ENCODE measurements at places on chromosomes 7 and 10.

- DNase-seq, result no peak
Observed at GRCh38 chr7:353746-354325, 63.9 kb downstream of the FOXL3 start.

GRCh38 chr7:140889645-140890044 is 35.1 kb downstream of the BRAF start:
- DNase-seq, result no peak

GRCh38 chr10:86172301-86172700 is 194.3 kb downstream of the GRID1 start:
- no peak for DNase-seq

GRCh38 chr7:94405506-94405905 is 10.8 kb downstream of the COL1A2 start:
- no peak for DNase-seq

GRCh38 chr10:118832241-118832651 is 77.5 kb upstream of the CACUL1 start:
- no peak for DNase-seq

- no peak for DNase-seq
Observed at GRCh38 chr10:25808372-25808771, 125.7 kb upstream of the MYO3A start.

DNA sequence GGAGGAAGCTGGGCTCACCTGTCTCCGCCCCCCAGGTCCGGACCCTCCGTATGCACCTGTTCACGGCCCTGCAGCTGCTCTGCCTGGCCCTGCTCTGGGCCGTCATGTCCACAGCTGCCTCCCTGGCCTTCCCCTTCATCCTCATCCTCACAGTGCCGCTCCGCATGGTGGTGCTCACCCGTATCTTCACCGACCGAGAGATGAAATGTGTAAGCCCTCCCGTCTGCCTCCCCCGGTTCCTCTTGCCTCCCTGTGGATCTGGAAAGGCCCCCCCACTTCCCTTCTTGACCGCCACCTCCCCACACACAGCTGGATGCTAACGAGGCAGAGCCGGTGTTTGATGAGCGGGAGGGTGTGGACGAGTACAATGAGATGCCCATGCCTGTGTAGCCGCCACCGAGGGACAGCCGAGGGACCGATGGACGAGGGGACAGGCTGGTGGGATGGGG is 4.6 kb downstream of the FASTK start:
- no peak for DNase-seq

GRCh38 chr10:129744134-129745111 is 219.7 kb downstream of the EBF3 start:
- DNase-seq, result peak; percentile 29

DNA sequence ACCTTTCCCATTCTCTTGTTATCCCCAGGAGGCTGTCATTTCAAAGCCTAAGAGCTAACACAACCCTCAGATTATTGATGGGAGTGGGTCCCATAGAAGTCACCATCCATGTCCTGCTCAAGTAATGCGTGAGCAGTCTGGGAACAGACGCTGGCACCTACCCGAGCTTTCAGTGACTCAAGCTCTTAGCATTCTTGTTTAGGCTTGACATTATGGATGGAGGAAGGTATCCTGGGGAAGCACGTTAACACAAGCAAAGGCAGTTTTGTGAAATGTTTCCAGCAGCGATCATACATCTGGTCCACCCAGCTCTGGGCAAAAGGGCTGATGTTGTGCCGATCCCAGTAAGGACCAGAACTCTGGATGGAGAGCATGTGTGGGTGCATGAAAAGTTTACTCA is 30.0 kb upstream of the AUTS2 start:
- no peak for DNase-seq

GRCh38 chr10:126369125-126369710 is 19.1 kb downstream of the ADAM12 start:
- no peak for DNase-seq

GRCh38 chr7:101099969-101100781 is 14.9 kb downstream of the TRIM56 start:
- peak; percentile 65 for DNase-seq

GRCh38 chr10:14052931-14053330 is 277.8 kb downstream of the FRMD4A start:
- DNase-seq, result no peak

DNA sequence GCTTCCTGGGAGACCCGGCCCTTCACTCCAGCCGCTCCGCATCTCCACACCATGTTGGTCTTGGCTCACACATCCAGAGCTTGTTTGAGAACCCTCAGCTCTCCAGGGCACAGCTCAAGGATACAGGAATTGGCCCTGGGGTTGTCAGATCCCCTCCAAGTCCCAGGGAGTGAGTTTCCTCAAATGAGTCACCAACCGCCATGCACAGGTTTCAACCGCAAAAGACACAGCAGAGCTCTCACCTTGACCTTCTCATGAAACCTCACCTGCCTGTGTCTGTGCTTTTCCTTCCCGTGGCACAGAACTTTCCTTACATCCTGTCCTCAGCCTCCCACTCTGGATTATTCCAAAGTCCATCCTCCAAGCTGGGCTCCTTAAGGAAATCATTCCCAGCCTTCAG is 20.6 kb downstream of the AZGP1 start:
- DNase-seq, result no peak

DNA sequence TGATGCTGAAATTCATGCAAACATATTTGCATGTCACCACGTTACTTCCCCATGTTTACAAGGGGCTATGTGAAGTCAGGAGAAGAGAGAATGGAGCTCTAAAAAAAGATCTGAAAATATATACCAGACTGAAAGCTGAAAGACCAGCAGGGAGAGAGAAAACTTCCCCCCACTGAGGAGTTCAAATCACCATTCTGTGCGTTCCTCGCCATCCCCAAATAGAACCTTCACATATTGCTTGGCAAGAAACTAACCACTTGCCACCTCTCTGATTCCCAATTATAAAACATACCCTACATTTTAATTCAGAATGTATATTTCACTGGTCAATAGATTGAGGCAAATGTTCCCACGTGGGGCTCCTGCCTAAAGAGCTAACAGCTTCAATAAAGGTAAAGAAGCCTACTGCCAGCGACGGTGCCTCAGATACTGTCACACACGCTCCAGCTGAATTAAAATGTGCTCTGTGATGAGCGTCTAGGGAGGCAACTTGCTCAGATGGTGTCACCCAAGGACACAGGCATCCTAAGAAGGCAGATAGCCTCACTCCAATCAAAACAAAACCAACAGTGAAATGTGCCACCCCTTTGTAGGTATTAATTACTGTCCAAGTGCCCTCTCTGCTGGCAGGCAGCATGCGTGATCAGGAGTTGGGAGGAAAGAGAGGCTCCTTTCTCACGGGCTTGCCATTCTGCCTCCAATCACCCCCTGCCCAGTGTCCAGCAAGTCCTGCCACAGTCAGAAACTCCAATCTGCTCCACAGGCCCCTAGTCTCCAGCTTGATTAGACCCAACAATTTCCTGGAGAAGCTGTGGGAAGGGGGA is 298.2 kb downstream of the GRID1 start:
- no peak for DNase-seq

DNA sequence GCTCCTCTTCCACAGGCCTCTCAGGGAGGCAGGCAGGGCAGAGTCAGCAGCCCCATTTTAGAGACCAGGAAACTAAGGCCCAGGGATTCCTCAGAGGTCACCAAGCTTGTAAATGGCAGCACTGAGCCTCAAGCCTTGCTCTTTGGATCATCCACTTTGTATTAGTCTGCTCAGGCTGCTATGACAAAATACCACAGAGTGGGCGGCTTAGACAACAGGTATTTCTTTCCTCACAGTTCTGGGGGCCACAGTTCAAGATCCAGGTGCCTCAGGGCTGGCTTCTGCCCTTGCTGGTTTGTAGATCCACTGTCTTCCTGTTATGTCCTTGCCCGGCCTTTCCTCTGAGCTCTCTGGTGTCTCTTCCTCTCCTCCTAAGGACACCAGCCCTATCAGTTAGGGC is 151.2 kb downstream of the GRK5 start:
- no peak for DNase-seq

DNA sequence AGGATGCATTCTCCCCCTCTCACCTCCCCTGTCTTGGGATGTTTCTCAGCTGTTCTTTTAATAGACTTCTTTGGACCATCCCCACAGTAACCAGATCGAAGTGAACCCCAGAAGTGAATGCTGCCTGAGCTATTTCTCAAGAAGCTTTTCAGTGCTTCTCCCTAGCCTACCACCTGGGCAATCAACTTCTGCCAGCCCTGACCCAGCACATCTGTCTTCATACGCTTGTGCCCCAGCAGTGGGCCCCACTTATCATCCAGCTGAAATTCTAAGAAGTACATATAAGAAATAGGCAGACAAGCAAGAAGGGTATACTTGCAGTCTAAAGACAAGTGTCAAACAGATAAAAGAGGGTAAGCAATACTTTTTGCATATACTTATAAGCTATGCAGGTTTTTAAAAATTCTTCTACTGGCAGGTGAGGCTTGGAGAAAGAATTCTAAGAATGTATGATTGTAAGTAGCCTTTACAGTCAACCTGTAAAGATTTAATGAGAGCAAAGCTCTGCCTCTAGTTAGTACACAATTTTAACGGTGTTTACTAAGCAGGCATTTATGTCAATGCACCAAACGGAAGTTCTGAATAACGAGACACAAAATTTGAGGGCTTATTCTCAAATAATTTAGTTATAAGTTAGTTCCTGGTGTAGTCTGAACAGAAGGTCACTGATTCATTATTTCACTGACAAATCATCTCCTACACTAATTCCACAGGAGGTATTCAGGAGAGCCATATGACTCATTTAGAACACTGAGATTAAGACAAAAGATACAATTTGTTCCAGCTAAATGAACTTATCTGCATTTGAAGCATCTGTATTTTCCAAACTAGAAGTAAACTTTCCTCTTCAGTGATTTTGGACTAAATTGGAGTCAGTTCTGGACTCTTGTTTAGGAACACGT is 83.3 kb downstream of the RNLS start:
- no peak for DNase-seq

GRCh38 chr7:23956772-23957576 is 247.0 kb downstream of the STK31 start:
- DNase-seq, result no peak

DNA sequence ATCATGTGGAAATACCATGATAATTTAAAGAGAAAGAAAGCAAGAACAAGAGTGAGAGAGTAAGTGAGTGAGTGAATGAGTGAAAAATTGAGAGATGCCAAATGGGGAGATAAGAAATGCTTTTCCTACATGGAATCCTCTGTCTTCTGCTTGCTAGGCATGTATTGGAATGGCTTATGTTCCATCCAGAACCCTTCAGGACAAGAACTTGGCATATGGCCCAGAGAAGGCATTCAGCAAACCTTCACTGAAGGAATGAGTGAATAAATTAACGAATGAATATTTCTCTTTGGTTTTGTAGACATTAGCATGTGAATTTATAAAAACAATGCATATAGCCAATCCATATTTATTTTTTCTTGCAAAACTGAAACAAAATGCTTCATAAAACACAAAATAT is 162.2 kb downstream of the LRRTM3 start:
- no peak for DNase-seq

- no peak for DNase-seq
Observed at GRCh38 chr7:33726582-33726981, 178.8 kb upstream of the BMPER start.

GRCh38 chr7:40851001-40851400 is 716.2 kb downstream of the SUGCT start:
- no peak for DNase-seq

GRCh38 chr7:117870448-117871130 is 2.7 kb downstream of the CTTNBP2 start:
- DNase-seq, result no peak

GRCh38 chr7:77266291-77266794 is 66.7 kb upstream of the FGL2 start:
- no peak for DNase-seq

GRCh38 chr7:107725138-107725740 is 18.7 kb upstream of the CBLL1 start:
- DNase-seq, result no peak

- no peak for DNase-seq
Observed at GRCh38 chr10:104304927-104305326, 33.3 kb downstream of the ITPRIP start.

DNA sequence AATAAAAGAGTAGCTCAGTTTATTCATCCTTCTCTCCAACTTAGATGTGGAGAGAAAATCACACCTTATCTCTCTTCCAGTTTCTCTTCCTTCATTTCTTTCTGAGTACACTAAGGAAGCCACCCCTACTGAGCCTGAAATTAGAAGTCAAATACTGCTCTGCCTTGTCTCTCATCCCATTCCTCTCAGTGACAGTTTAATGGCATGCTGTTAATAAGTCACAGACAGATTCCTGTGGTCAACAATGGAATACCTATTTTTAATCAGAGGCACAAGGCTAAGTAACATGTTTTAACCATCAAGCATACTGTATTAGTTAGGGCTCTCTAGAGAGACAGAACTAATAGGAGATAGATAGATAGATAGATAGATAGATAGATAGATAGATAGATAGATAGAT is 253.2 kb downstream of the HTR7 start:
- DNase-seq, result no peak

DNA sequence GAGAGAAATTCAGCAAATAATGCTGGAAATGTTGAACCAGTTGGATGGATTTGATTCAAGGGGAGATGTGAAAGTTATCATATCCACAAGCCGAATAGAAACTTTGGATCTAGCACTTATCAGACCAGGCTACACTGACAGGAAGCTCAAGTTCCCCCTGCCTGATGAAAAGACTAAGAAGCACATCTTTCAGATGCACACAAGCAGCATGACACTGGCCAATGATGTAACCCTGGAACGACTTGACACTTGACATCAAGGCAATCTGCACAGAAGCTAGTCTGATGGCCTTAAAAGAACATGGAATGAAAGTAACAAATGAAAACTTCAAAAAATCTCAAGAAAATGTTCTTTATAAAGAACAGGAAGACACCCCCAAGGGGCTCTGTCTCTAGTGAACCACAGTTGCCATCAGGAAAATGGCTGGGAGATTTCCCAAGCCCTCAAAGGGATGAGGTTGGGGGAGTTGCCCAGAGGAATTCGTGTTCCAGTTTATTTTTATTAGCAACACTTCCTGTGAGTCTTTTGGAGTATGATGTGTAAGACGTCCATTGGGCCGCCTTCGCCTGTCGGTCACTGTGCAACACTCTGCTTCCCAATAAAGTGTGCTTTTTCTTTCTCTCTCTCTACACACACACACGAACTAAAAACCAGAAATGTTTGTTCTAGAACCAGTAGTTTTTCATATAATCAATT is 200.0 kb downstream of the HIBADH start:
- DNase-seq, result no peak

GRCh38 chr10:88057720-88058119 is 194.3 kb downstream of the PTEN start:
- no peak for DNase-seq

DNA sequence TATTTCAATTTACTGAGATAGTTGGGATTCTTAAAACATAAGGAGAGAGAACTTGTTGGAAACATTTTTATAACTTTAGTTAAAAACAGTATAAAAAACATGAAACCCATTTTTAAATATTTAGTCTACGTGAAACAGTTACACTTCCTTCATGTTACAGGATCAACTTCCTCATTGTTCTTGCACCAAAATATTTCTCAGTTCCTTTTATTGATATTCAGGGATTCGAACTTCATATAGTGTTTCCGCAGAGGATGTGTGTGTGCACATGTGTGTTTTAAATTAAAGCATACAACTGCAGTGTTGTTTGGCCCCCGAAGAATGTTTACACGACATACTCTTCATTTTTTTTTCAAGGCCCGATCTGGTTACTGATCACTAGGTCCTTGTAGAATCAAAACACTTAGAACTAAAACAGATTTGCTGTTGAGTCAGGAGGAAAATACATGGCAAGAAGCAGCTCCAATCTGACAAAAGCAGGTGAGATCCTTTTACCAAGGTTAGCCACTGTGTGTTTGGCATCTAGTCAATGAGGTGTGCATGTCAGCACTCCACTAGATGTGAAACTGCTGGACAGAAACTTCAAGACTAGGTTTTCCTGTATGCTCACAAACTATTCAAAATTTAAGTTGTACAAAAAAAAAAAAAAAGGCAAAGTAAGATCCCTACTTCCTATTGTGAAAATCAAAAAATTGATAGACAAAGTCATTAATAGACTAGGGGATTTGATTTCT is 60.4 kb downstream of the INSYN2A start:
- no peak for DNase-seq
